ENCODE measurements at places on chromosomes 5 and 9.

- ATAC-seq, result no peak
These were observed 8.0 kb downstream of the PITX1 start for GRCh38 chr5:135025730-135026644.

DNA sequence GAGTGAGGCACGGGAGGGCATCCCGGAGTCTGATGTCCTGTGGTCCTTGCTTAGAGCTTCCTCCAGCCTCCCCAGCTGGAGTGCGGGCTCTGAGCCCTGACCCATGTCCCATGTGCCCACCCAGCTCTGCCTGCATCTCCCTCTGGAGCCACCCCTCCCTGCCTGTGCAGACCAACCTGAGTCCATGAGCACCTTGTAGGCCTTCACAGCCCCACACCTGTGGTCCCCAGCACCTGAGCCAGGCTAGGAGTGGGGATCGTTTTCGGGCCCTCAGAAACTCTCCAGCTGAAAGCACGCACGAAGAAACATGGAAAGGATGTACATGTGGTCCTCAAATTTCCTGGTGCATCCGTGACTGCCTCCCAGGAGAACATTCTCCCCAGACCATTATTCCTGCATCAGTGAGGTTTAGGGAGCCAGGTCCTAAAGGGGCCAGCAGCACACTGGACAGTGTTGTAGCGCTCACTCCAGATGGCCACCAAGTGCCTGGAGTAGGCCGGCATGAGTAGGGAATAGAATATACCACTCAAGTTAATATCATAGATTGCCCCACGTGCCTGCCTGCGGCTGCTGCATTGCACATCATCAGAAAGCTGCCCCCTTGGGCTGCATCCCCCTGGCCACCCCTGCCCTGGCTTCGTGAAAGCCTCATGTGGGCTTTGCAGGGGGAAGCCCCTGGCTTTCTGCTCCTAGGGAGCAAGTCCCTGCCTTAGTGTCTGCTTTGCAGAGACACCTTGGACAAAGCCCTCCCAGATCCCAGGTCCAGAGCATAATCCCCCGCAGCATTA is 80.6 kb downstream of the WNK2 start:
- ATAC-seq, result no peak

DNA sequence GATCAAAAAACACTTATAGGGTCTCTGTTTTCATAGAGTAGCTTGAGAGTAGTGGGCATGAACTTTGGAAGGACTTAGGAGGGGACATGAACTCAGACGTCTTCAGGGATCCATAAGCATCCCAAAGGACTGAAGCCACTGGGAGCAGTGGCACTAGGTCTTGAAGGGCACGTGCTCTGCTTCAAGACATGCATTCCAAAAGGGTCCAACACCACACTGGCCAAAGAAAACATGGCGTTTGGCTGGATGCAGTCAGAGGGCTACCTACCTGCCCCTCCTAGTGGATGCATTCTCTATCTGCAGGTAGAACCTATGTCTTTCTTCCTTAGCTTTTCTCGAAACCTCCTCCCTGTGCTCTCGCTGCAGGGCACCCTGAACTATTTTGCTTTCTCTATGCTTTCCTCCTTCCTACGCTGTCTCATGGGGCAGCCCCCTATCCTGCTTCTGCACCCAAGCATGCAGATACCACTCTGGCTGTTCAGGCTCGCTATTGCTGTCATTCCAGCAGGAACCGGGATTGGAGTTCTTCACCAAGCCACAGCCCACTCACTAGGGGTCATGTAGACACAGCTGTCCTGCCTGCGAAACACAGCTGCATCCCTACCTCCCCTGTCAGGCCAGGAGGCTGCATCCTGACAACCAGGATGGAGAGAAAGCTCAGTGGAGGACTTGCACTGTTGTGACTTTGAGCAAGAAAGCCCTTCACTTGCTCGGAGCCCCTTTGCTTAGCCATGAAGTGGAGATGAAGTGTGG is 11.9 kb downstream of the FAM240B start:
- no peak for ATAC-seq

- no peak for ATAC-seq
These were observed 207.5 kb downstream of the COMMD10 start for GRCh38 chr5:116292321-116292720.

DNA sequence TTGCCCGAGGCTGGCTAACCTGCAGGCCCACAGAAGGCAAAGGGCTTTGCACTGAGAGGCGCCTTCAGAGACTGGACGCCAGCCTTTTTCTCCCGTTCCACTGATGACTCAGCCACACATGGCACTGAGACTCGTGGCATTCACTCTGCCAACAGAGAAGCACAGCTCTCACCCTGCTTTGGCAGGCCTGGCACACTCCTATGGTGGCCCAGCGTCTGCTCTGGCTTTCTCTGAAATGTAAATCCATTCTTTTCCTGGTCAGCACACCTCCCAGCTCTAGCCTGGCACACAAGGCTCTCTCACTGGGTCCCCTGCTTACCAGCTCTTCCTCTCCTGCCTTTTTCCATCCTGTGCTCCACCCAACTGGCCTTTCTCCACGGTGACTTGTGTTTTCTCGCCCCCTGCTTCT is 5.9 kb upstream of the MELK start:
- peak; percentile 95 for ATAC-seq

DNA sequence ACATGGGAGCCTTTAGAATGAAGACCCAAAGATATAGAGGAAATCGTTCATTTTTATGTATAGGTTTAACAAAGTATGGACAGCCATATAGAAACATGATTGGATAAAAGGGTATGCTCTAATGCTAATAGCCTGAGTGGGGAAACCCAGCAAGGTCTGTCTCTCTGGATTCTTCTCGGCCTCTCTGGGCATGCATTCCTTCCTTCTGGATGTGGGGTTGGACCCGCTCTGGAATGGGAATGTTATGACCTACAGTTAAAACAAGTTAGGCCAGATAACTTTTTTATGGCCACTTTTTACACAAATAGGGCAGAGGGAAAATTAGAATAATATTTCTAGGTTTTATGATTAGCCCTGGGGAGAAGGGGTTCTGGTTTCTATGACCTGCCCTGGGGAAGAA is 103.2 kb downstream of the ARSB start:
- no peak for ATAC-seq

DNA sequence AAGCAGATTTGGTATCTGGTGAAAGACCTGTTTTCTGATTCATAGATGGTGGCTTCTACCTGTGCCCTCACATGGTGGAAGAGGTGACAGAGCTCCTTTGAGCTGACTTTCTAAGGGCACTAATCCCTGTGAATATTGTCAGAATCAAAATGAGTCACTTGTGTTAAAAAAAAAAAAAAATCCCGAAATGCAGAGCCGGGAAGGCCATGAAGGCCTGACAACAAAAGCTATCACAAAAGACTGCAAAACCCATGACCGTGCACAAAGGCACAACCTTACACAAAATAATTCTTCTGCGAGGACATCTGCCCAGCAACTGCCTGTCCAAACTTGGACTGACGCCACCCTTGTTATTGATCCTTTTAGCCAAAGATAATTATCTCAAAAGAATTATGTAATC is 19.6 kb upstream of the UBTD2 start:
- ATAC-seq, result no peak

DNA sequence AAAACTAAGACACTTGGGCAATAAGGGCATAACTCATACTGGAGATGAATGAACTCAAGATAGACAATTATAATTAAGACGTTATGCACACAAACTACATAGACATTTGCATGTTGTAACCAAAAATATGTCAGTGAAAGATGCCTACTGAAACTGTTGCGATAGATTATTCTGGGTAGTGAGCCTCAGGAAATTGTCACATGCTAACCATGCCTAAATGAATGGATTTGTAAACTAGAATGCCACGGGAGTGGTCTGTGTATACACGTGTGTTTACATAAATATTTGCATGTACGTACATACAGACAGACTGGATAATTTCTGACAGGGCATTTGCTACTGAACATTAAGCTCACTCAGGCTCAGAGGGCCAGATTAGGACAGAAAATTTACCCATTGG is 1.2 kb downstream of the NIPSNAP3B start:
- no peak for ATAC-seq

GRCh38 chr9:75644649-75645048 is 245.8 kb upstream of the PCSK5 start:
- ATAC-seq, result no peak

DNA sequence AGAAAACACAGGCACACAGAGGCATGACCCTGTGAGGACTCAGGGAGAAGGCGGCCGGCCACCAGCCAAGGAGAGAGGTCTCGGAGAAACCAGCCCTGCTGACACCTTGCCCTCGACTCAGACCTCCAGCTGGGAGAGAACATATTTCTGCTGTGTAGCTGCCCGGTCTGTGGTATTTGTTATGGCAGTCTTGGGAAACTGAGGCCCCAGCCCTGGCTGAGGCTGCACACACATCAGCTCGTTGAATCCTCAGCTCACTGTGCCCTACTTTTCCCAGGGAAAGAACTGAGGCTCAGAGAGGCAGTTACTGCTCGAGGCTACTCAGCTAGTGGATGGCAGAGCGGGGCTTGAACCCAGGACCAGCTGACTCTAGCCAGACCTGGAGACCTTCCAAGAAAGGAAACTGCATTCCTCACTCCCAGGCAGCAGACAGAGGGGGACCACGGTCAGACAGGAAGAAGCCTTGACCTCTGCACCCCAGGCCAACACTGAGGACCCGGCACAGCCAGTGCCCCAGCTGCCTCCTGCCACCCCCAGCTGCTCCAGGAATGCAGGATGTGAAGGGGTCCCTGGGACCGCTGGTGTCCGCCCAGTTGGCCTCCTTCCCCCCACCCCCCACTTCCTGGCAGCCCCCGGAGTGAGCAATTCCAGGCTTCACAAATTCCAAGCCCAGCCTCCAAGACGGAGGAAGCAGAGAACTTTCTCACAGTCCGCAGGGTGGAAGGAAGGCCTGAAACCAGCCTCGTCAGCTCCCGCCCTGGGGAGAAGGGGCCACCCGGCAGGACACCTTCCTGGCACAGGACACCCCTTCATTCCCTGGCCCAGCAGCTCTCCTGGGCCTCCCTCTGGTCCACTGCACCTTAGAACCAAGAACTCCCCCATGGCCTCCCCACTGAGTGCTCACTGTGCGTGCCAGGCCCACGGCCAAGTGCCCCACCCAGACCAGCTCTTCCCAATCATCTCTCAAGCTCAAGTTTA is 69.9 kb downstream of the LRSAM1 start:
- peak; percentile 67 for ATAC-seq

All from SK-N-SH treated with all-trans-retinoic acid at 6 μM for 48 hours (cell line).